Suppressor macrophage treated with lipopolysaccharide for 1 hour (primary cell): ENCODE measurements at places on chromosomes 4 and X.

GRCh38 chr4:112855058-112855457 lies 194.4 kb upstream of the ANK2 start:
- no peak for DNase-seq

DNA sequence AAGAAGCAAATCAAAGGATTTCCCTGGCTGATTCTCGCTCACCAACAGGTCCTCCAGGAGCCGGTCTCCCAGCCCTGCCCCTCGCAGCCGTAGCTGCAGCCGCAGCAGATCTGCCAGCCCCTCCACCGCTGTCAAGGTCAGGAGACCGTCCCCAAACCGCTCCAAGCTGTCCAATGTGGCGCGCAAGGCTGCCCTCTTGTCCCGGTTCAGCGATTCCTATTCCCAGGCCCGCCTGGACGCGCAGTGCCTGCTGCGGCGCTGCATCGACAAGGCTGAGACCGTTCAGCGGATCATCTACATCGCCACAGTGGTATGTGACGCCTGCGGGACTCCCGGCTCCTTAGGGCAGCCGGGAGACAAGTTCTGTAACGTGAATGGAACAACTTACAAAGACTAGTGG lies 25.6 kb downstream of the SPATA18 start:
- no peak for DNase-seq

GRCh38 chrX:154046031-154046781 lies 26.5 kb upstream of the IRAK1 start:
- no peak for DNase-seq

GRCh38 chr4:163515198-163515597 lies 20.7 kb downstream of the TMA16 start:
- DNase-seq, result no peak

DNA sequence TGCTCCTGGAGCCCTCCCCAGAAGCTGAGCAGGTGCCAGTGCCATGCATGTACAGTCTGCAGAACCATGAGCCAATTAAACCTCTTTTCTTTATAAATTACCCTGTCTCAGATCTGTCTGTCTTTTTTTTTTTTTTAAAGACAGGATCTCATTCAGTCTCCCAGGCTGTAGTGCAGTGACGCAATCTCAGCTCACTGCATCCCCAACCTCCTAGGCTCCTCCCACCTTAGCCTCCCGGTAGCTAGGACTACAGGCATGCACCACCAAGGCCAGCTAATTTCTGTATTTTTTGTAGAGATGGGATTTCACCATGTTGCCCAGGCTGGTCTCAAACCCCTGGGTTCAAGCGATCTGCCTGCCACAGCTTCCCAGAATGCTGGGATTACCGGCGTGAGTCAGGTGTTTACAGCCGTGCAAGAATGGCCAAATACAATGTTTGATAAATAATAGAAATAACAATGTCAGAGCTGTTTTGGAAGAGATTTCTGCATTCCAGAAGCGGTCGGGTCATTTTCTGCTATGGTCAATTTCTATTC lies 68.8 kb downstream of the SLC2A9 start:
- DNase-seq, result no peak

- DNase-seq, result peak; percentile 49
Measured at GRCh38 chrX:72094894-72095293, 36.8 kb downstream of the RTL5 start.

DNA sequence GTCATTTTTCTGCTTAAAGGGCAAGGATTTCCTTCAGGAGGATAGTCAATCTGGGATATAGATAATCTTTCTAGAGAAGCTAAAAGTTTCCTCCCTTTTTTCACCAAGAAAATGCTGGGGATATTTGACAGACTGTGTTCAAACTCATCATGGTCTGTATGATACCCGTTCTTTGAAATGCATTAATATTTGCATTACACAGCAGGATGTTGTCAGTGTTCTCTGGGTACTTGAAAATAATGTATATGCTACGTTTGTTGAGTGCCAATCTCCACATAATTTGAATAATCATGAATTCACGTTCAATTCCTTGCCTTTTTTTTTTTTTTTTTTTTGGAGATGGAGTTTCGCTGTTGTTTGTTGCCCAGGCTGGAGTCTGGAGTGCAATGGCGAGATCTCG lies 18.0 kb upstream of the BMPR1B start:
- DNase-seq, result no peak

DNA sequence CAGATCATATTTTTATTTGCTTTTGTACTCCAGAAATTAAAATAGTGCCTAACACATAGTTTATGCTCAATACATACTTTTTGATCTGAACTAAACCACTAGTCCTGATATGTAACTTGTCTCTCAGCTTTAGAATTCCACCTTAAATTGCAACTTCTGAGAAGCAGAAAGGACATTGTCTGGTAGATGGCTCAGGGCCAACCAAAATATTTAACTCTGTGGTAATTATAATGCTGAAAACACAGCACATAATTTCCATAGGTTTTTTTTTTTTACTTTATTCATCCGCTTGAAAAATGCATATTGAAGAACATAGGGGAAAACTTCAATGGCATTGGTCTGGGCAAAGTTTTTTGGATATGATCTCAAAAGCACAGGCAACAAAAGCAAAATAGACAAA lies 59.3 kb downstream of the AREG start:
- DNase-seq, result no peak

- no peak for DNase-seq
Measured at GRCh38 chr4:28373601-28374000, 1513.0 kb downstream of the STIM2 start.

DNA sequence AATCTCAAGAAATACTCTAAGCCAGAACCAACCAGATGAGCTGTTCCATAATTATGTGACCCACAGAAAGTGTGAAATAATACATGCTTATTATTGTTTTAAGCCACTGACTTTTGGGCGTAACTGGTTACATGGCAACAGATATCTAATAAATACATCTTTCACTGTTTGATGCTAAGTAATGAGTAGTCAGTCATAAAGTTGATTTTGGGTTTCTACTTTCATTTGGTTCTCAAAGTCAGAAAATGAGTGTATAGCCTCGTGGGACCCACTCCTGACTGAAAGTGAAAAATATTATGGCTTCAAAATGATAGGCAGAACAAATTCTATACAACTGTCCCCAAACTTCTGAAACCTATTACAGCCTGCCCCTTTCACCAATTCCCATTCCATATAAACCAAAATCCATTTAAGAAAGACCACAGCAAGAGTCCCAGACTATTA lies 88.0 kb upstream of the CBR4 start:
- DNase-seq, result no peak

DNA sequence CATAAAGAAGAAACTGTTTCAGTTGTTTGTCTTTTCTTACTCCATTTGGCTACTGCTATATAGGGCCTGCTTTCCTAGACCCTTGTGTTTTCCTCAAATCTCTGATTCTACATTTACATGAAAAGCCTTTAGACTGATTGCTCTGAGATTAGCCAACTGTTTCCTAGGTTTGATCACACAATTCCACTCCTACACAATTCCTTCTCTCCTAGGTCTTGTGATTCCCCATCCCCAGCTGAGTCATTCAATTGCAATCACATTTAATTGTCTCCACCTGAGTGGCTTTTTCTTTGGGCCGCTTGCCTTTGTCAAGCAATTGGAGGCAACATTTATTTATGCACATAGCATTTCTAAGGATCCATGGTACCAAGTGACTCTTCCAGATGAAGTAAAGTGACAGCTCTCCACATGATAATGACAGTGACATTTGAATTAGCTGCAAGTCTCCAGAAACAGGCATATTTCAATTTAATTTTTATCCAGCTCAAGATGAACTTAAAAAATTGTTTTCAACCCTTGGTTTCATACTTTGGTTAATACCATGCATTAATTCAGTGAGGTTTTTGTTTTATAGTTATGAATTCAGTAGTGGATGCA lies 35.8 kb downstream of the ATXN3L start:
- DNase-seq, result peak; percentile 18

- DNase-seq, result peak; percentile 79
Measured at GRCh38 chr4:138680989-138681604, 334.5 kb upstream of the NOCT start.

DNA sequence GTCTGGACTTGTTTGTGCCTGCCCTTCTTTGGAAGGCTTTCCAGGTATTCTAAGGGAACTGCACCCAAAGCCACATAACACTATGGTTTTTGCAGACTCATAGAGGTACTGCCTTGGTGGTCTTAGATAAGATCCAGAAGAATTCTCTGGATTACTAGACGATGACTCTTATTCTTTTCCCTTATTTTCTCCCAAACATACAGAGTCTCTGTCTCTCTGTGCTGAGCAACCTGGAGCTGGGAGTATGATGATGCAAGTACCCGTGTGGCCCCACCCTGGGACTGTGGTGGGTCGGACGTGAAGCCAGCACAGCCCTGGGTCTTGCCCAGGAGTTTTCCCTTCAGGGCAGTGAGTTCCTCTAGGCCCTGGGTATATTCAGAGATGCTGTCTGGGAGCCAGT lies 1342.4 kb upstream of the TENM3 start:
- DNase-seq, result no peak

- no peak for DNase-seq
Measured at GRCh38 chr4:146049802-146050201, 111.2 kb upstream of the ZNF827 start.

DNA sequence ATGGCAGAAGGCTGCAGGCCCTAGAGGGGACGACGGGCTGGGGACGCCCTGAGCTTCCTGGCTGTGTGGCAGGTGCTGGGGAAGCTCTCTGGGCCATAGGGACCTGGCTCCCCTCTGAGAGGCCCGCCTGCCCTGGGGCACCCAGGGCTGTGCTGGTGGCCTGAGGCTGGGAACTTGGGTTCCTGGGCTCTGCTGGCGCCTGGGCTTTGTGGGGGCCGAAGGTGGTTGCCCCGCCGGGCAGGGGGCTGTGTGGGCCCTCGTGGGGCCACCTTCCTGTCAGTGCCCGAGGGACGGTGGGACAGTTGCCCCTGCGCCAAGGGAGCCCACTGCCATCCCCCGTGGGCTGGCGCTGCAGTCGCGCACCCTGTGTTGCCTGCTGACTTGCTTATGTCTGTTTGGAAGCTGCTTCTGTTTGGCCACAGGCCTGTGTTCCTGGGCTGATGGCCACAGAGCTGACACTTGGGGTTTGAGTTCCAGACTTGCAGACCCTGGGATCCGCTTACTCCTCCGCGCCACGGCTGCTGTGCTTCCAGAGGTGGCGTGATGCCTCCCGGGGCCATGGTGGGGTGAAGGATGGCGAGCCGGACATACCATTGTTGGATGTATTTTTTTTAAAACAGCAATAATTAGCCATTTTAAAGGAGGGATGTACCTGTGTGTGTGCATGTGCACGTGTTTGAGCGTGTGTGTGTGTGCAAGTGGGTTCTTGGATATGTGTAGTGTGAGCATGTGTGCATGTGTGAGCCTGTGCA lies 8.5 kb downstream of the NAT8L start:
- DNase-seq, result no peak

DNA sequence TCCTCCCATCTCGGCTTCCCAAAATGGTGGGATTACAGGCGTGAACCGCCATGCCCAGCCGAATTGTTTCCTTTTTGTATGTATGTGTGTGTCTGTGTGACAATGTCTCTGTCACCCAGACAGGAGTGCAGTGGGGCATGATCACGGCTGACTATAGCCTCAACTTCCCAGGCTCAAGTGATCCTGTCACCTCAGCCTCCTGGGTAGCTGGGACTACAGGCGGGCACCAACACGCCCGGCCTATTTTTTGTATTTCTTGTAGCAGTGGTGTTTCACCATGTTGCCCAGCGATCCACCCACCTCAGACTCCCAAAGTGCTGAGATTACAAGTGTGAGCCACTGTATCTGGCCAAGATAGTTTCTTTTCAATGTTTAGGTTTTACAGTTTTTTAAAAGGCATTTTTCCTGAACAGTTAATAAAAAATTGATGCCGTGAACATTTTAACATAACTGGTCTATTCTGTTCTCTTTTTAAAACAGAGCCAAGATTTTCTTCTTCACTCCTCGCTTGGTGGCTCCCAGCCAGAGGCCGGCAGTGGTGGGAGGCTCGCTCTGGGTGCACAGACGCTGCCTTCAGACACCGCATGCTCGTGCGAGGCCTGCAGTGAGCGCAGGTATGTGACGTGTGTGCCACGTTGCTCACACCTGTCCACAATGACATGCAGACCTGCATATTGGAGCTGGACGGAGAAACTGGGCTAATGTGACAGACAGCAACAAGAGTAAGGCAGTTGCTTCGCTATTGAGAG lies 88.5 kb downstream of the FAM193A start:
- DNase-seq, result no peak

DNA sequence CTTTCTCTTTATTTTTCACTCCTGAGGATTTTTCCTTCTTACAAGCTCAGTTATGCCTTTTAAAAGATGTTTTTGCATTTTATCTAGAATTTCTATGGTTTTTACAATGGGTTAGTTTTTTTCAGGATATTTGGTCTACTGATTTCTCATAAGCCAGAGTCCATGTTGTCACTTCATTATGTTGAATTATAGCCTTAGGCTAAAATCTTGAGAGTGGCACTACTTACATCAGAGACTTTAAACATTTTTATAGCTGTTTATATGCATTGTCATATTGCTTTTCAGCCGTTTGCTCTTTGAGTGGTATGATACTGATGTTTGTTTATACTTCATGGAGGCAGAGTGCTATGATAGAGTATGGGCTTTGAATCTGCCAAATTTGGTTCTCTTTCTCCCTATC lies 36.4 kb downstream of the CXorf58 start:
- no peak for DNase-seq

DNA sequence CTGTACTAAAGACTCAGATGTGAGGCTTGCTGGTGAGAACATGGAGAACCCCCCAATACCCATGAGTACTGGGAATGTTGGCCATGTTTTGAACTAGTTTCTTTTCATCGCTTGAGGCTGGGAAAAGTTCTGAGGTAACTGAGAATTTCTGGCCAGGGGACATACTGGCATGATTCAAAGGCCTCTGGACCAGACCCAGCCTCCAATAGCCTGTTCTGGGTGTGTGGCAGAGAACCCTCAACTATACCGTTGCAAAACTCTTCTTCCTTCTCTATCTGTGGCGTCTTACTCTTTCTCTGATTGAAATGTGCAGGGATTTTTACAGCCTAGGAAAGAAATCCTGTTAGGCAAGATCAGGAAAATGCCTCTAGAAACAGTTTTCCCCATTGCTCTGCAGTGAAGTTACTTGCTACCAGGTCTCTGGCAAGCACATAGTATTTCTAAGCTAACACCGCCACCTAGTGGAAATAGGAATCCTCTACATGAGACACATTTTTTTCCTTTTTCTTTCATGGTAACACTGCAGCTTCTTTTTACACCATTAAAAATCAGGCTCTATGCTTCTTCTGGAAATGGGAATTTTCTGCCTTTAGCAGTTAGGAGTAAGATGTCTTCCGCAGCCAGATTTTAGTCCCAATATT lies 170.7 kb upstream of the ZCCHC13 start:
- DNase-seq, result peak; percentile 55

GRCh38 chr4:142222127-142222526 lies 585.7 kb downstream of the IL15 start:
- DNase-seq, result no peak

- no peak for DNase-seq
Measured at GRCh38 chr4:183352546-183352945, 30.3 kb upstream of the CLDN24 start.
